ENCODE measurements at places on chromosomes 13 and 19.
A peak's percentile ranks its signal among the peaks of the same experiment; 100 is the strongest.

GRCh38 chr13:28094306-28094705 is 6.1 kb downstream of the FLT3 start:
- peak; percentile 91 for DNase-seq

DNA sequence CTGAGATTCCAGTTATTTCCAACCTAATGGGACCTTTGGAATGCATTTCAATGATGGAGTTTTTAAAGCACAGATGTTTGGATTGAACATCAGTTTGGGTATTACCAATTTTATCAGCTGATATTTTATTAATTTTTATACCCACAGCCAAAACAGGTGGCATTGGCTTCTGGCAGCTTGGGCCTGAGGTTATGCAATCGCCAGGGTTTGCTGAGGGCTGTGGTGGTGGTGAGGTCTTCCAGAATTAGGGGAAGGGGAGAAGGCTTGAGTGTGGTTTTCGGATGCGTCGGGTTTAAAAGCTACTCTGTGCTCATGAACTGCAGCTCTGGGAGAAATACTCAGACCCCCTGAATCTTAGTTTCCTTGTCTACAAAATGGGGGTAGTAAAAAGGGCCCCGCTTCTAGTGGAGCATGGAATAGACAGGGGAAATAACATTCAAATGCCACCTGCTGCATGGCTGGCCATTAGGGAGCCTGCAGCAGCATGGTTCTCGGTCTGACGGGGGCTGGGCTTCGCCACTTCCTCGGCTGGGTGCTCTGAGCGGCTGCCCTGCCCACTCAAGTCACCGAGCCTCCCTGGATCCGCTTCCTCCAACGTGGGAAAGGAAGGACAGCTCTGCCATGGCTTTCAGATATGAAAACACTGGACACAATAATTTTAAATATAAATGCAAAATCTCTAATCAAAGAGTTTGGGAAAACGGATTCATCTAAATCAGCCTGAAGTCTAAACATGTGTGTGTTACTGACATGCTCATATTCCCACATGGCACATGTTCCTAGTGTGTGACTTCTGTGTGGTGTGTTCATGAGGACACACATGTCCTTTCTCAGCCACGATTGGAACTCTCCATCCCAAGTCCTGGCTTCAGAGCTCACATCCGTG is 35.2 kb downstream of the ADPRHL1 start:
- DNase-seq: no peak

GRCh38 chr13:26624572-26624971 is 67.1 kb downstream of the WASF3 start:
- no peak for DNase-seq

GRCh38 chr13:30313311-30313710 is 6.0 kb upstream of the KATNAL1 start:
- no peak for DNase-seq

DNA sequence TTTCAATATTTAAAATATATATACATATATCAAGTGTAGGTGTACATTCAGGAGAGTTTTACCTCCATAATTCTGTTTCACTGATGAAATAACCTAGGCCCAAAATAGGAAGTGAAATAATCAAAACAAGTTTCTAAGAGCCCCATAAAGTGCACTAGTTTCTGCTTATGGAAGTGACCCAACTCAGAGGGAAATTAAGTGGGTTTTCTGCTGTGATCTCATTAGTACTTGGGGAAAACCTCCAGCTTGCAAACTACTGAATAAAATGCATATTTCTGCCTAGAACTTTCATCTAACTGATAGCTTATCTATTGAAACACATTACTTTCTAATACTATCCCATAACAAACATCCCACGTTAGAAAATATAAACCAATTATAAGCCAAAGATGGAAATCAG is 45.4 kb upstream of the MIR17HG start:
- DNase-seq: no peak

DNA sequence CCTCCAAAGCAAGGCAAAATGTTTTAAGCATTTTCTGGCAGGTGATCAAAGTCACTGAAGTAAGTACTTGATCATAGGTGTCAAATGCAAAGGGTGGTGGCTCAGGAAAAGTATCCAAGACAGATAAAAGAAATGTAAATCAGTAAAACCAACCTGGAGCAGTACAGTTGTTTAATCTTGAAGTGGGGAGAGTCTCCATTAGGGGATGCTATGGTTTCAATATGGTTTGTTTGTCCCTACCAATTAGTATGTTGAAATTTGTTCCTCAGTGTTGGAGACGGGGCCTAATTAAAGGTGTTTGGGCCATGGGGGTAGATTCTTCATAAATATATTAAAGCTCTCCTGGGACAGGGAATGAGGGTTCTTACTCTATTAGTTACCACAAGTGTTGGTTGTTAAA is 1781.7 kb upstream of the PRR20A start:
- DNase-seq: no peak

- DNase-seq: no peak
Measured at GRCh38 chr13:112674412-112675365, 15.1 kb upstream of the ATP11A start.

DNA sequence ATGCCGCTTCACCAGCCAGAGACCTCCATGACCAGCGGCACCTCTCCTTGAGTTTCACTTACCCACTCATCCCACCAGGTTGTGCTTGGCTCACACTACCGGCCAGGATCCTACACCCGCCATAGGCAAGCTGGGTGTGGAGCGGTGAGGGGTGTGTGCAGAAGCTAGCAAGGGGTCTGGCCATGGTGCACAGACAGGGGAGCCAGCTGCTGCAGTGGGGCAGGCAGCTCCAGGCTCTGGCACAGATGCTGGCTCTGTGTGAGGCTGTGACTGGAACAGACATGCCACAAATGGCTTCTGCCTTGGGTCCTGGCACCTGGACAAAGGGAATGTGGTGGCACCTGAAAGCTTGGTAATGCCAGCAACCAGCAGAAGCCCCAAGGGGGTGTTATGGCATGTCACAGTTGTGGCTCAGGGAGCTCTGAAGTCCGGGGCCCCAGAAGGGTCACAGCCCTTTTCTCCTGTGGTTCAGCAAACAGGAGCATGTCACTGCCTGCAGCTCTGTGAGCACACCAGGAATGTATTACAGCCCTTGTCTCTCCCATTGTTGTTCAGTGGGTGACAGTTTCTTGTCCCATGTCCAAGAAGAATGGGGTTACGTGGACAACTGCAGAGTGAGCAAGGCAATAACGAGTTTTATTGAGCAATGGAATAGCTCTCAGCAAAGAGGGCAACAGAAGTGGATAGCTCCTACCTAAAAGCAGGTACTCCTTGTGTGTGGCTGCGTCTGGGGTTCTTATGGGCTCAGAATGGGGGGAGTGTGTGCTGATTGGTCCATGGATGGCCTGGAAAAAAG is 2791.0 kb upstream of the PCDH20 start:
- DNase-seq: no peak

DNA sequence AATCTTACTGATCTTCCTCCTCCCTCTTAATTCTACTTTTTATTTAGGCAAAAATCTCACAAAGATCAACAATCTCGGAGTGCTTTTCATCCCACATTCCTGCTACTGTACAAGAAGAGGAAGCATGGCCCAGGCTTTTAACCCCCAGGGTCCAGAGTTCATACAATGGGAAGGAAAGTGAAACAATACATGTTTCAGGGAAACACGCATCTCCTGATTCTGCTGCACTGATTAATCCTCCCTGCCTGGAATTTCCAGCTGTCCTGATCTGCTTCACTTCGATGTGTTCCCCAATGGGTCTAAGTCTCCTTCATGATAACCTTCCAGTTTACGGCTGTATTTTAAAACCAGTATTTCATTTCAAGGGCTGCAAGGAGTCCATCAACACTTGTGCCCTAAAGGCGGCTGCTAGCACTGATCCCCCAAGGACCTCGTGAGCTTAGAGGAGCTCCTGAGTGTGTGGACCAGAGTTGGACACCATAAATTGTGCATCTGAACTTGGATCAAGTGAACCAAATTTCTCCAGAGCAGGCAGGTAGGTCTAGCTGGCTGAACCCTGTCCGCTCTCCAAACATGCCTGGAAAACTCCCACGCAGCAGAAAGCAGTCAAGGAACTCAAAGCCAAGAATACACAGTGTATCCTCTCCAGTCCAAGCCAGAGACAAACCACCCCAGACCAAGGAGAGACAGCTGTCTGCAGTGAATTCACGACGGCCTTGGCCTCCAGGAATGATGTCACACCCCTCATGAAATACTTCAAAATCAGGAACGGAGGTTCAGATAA is 44.3 kb downstream of the COL4A1 start:
- no peak for DNase-seq

DNA sequence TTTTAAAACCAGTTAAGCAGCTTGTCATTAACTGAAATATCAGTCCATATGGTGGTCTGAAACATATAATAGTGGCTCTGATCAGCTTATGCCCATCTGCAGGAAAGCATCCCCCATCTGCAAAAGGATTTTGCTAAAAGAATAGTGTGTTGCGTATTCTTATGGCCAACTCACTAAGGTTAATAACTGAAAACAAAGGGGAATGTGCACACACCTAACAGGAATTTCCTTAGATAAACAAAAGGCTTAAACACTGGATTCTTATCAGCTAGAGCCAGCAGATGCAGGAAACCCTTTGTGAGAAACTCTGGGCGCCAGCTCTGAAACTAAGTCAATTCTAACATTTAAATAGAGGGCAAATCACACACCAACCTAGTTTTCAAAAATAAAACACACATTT is 22.1 kb downstream of the VPS36 start:
- DNase-seq: peak; percentile 64

DNA sequence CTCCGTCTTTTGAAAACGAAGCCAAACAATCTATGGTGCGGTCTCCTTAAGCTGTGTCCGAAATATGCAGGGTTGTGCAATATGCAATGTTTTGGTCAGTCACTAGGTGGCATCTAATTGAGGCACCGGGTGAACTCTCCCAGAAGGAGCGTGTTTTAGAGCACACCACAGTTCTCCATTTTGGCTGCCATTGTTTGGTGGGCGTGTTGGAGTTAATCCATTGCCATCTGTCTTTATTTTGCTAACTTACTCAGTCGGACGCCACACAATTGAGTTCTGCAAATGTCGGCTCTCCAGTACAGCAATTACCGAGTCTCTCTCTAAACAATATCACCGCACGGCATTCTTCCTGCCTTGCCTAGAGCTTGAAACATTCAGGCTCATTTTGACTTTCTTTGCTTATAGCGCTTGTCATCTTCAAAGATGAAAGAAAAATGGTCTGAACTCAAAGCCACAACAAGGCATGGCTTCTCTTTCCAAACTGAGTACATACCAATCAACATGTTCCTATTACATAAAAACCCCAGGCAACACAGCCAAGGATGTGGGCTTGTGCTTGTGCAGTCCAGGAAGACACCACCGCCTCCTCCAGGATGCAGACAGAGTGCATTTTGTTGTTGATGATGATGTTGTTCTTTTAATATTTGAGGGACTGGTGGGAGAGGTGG is 182.0 kb upstream of the SERP2 start:
- peak; percentile 81 for DNase-seq

DNA sequence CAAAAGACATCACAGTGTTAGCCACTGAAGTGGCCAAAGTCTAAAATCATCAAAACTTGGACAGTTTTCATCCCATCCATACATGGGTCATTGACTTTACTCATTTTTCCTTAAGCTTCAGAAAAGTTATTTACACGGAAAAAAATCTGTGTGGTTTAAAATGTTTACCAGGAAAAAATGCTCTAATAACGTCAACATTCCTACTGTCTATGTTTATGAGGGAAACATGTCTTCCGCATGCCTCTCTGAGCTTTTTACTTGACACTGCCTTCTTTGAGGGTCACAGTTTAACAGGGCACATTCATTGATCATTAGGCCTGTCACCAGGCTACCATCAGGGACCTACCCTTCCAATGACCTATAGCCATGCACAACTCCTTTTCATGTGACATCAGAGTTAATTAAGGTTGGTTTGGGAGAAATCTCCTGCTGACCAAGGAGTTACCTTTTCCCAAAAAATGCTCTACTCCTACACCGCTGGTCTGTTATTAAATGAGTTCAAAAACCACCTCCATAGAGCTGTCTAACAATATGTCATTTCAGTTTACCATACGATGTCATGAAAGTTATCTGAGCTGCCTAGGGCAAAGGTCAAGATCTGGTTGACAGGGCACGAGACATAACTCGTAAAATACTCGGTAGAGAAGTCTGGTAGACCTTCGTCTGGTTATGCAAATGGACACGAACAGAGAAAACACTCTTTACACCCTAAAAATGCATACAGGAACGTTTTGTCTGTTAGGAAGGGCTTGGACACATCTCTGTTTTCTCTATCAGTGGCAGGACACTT is 17.8 kb downstream of the FLT1 start:
- no peak for DNase-seq

DNA sequence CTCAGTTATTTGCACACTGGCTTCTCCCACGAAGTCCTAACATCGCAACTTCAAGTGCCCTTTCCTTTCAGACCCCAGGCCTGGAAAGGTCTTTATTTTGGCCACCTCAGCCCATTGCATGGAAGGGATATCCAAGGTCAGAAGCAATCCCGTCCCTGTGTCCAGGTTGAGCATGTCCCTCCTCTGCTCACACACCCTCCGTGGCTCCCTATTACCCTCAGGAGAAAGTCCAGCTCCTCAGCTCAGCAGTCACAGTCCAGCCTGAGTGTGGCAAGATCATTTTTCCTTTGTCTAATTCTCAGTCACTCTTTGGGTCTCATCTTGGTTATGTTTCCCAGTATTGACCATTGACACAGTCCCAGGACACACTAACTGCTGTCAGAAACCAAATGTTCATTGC is 19.2 kb downstream of the ARRDC2 start:
- no peak for DNase-seq

DNA sequence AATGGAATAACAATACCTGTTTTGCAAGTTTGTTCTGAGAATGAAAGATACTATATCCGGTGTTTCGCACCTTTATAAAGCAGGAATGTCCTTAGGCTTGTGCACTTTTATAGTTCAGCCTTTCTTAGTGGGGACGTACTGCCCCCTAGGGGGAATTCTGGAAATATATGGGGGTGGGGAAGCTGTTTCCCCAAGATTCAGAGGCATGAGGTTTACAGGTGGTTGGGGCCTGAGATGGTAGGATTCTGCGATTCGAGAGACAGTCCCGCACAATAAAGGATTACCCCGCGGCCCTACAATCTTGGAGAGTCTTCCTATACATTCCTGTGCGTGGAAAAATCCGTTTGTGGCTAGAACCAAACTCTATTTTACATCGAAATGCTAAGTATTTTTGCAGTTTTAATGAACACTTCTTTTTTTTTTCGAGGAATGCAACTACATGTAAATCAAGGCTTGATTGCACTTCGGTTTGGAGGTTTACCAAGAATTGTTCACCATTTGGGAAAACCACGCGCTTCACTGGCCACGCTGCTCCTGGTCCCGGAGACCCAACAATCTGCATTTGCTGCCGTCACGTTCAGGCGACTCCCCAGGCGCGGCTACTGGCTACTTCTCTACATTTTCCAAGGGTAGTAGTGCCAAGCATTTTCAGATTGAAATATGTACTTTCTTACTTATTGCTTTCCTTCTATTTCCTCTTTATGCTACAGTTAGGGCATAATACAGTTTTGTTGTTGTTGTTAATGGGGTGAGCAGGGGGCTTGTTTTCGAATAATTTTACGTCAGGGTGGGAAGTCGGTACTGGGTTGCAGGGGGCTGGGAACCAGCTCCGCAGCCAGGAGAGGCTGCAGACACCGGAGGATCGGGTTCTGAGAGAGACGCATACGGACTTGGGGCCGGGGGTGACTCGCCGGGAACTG is 830 bp downstream of the NEK5 start:
- peak; percentile 82 for DNase-seq

Data from hematopoietic multipotent progenitor cell treated with erythropoietin and hydrocortisone succinate and interleukin-3 and kit ligand, for 4 days (in vitro differentiated cells).